ENCODE measurements at places on chromosomes 2 and 18. TPM values are rescaled to one million over a fixed set of nuclear protein-coding genes. Genes with fewer than 3 reads are reported as not detected.

ADGRF3 gene
- not detected for total RNA-seq

SCG2 gene
- 1.4 TPM for total RNA-seq

GPD2 gene
- total RNA-seq = 45.1 TPM

SLC35F6 gene
- total RNA-seq = 36.2 TPM

CD28 gene
- not detected for total RNA-seq

STARD6 gene
- not detected for total RNA-seq

PFN4 gene
- 1.5 TPM for total RNA-seq

NAT8 gene
- not detected for total RNA-seq
